Esophagus squamous epithelium (tissue), 5 donors: ENCODE measurements at places on chromosomes 16 and 17.

- no peak for DNase-seq
These were observed 887.8 kb upstream of the SOX9 start for GRCh38 chr17:71232801-71233559.

DNA sequence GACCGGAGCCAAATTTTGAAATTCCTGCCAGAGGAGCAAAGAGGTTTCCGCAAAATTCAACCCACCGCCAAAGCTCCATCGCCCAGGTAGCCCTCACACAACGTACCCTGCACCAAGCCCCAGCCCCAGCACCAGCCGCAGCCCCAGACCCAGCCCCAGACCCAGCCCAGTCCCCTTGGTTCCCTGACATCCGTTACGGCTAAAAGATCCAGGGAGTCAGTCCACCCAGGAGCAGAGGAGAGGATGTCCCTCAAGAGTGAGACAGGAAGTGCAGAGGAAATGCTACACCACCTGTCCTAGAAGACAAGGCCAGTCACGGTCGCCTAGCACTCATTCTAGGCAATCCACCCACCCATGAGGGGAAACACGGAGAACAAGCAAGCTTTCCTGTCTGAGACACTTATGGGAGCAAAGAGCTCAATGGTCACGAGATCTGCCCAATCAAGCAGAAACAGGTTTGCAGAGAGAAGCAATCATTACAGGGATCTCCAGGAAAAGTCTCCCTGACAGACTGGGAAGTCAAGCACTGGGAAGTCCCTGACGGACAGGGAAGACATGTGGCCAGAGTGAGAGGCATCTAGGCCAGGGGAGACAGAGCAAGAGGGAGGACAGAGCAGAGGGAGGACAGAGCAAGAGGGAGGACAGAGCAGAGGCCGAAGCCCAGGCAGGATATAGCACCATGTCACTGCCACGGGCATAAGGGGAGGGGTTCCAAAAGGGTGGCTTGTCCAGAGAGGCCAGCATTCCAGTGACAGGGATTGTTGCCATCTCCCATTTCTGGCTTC lies 15.0 kb upstream of the KCNJ18 start:
- no peak for DNase-seq

- DNase-seq, result no peak
These were observed 3.7 kb upstream of the TMEM231 start for GRCh38 chr16:75559564-75560372.

- DNase-seq, result no peak
These were observed 17.6 kb downstream of the APPBP2 start for GRCh38 chr17:60508384-60508980.
